SJSA1 (cell line): ENCODE measurements at places on chromosomes 4 and X. TPM values are rescaled to one million over a fixed set of nuclear protein-coding genes. Genes with fewer than 3 reads are reported as not detected.

PABPC1L2B gene
- total RNA-seq: not detected in 2 replicates

PDZD4 gene
- total RNA-seq: 0.09 and 0.79 TPM in 2 replicates

EDNRA gene
- total RNA-seq: 2.9 and 4.9 TPM in 2 replicates

NSG1 gene
- total RNA-seq: not detected in 2 replicates

SSX2B gene
- total RNA-seq: not detected in 2 replicates
